ENCODE measurements at places on chromosomes 7 and 10.

- no peak for DNase-seq
Measured at GRCh38 chr10:69842882-69843281, 41.2 kb downstream of the COL13A1 start.

DNA sequence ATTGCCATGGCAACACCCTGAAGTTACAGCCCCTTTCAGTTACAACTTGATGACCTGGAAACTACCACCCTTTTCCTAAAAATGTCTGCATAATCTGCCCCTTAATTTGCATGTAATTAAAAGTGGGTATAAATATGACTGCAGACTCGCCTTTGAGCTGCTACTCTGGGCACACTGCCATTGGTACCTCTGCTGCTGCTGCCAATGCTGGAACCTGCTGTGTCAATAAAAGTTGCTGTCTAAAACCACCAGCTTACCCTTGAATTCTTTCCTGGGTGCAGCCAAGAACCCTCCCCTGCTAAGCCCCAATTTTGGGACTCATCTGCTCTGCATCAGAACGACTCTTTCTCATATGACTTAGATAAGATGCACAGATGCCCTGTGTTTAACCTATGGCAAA lies 10.2 kb upstream of the FRA10AC1 start:
- no peak for DNase-seq

DNA sequence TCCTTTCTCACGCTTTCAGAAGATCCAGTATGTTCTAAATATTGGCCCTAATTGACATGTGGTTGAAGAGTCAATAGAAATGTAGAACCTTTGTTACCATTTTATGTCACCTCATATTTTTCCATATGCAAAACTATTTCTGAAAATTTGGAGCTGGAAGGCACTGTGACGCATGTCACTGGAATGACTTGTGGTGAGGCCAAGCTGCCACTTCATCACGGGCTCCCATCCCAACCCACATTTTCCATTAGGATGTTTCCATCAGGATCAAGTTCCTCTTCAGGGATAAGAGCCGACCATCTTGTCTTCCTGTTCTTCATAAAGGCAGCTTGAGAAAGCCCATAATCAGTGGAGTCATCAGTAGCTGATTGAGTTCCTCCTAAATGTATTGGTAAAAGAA lies 1241.7 kb downstream of the GATA3 start:
- no peak for DNase-seq

DNA sequence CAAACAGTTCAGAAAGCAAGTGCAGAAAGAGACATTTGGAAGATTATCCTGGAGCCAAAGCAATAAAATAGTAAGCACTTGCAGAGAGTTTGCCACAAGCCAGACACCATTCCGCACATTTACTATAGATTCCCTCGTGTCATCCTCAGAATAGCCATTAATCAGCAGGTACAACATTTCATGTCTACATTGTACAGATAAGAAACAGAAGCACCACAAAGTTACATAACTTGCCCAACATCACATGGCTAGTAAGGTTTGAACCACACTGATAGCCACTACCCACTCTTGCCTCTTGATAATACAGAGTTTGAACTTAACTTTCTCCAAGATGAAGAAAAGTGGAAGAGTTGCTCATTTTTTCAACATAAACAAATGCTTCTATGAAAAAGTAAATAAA lies 40.6 kb upstream of the GHITM start:
- no peak for DNase-seq

DNA sequence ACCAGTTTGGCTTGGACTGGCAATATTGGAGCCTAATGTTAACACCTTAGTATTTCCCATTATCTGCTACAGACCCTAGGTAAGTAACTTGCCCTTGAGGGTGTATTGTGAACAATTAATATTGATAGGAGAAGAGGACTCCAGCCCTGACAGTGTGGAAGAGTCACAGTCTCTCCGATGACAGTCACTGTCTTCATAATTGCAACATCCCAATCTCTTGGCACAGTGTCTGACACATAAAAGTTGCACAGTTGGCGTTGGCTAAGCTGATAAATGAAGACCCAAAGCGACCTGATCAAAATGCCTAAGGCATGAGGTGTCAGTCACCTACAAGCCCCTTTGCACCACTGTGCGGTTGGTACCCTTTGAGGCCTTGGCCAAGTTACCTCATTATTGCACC lies 154.7 kb upstream of the AOAH start:
- no peak for DNase-seq

DNA sequence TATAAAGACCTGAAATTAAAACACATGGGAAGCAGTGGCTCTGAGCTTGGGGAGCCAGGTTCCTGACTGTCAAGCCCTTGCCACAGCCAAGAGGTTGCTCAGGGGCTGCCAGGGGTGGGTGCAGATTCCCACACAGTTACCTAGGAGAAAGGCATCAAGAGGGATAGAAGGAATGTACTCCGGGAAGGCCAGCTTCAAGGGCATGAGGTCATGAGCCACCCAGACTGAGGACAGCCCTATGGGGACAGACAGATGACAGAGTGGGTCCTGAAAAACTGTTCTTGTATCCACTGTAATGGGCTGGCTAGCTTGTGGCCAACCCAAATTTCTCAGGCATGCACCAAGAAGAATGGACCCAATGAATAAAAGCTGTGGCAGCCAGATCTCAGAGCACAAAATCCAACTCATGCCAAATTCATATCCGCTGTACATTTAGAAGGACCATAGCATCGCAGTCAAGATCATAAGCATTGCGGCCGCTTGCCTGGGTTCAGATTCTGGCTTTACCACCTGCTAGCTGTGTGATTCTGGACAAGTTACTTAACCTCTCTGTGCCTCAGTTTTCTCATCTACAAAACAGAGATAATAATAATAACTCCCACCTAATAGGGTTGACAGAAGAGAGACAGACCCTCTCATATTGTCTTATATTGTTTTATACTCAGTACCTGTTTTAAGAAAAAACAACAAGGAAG lies 44.9 kb upstream of the KCNMA1 start:
- DNase-seq, result no peak

- no peak for DNase-seq
Measured at GRCh38 chr7:37109016-37109683, 339.5 kb downstream of the ELMO1 start.

- no peak for DNase-seq
Measured at GRCh38 chr7:139367438-139368155, 7.9 kb downstream of the LUC7L2 start.

GRCh38 chr10:19194866-19195265 lies 146.3 kb downstream of the MALRD1 start:
- no peak for DNase-seq

DNA sequence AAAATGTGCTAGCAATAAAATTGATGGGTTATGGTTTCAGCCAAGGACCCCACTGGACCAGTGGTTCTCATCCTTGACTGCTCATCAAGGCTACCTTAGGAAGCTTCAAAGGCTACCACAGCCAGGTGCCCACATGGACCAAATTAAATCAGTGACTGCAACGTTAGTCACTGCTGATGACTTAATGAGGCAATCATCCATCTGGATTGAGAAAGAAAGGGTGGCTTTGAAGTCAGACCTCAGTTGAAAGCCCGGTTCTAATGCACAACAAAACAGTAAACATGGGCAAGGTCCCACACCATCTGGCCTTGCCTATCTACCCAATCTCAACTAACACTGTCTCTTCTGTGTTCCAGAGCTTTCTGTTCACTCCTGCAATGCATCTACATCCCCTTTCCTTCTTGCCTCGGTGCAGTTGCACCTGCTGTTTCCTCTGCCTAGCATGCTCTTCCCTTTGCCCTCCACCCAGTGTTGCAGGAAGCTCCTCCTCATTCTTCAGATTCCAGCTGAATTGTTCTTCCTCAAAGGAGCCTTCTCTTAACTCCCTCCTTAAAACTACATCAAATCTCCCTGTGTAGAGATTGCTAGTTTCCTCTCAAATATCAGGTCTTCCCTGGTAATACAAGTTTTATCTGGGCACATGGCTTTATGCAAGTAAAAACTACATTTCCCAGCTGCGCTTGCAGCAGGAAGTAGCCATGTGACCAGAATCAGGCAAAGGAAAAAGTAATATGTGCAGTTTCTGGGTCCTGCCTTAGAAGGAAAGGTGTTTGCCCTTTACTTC lies 10.3 kb upstream of the KCNK18 start:
- DNase-seq, result no peak

- no peak for DNase-seq
Measured at GRCh38 chr10:99917963-99918825, 91.6 kb downstream of the DNMBP start.

- DNase-seq, result no peak
Measured at GRCh38 chr7:45259227-45259596, 101.6 kb downstream of the RAMP3 start.

GRCh38 chr7:156397249-156397648 lies 243.3 kb upstream of the RNF32 start:
- no peak for DNase-seq

- DNase-seq, result no peak
Measured at GRCh38 chr7:116439841-116440549, 59.5 kb upstream of the CAV2 start.

DNA sequence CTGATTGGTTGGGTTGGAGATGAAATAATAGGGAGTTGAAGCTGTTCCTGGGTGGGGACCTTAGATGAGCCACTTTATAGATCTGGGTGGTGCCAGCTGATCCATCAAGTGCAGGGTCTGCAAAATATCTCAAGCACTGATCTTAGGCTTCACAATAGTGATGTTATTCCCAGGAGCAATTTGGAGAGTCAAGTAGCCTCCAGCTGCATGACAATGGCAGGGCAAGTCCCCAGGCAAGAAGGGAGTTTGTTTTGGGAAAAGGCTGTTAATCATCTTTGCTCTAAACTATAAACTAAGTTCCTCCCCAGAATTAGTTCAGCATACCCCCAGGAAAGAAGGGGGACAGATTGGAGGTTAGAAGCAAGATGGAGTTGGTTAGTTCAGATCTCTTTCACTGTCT lies 47.7 kb upstream of the WAPL start:
- no peak for DNase-seq

DNA sequence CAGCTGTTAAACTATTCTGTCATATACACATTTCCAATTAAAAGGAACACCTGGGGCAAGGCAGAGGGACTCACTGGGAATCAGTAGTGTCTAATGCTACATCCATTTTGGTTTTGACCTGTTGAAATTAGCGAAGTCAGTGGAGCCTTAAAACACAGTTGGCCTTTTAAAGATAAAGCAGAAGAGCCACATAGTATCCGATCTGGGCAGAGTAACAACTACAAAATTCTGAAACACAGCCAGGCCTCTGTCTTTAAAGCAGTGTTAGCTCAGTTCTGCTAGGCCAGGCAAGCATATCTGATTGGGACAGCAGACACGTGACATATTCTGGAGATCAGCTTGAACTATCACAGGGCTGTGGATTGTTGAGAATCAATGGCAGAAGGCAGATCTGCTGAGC lies 117.5 kb upstream of the WNT16 start:
- no peak for DNase-seq

DNA sequence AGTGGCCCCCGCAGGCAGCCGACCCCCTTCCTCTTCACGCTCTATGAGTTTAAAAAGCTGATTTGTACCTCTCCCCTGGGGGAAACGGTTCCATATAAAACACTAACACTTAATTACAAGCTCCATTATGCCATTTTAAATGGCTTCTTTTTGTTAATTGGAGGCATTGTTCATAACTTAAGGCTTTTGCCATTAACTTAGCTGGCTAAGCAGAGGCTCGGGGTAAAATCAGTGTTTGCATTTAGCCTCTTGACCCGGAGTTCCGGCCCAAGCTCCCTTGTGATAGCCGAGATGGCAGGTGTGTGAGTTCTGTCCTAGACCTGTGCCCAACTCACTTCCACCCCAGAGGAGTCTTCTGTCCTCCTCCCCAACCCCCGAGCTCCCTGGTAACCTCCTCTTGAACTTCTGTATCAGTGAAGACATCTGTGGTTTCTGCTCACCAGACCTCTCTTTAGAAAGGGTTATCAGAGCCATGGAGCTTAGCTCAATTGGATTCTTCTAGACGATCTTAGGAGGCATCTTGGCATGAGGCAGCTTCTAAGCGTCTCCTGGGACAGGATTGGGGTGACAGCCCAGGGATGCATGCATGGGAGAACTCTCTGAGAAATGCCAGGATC lies 34.2 kb upstream of the SH2B2 start:
- no peak for DNase-seq

DNA sequence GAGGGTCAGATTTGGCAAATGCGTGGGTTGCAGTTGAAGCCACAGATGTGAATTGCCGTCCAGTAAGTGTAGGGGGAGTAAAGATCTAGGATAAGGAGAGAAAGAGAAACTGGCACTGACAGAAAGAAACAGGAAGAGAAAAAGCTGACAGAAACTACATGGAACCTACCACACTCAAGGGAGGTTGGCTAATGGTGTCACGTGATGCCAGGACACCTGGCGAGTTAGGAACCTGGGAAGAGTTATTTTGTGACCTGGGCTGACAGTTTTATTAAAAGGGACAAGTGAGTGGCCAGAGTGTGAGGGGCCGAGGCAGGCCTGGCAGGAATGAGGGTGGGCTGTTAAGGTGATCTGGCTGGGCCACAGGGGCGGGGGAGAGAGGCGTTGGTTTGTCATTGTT lies 188.7 kb downstream of the ADARB2 start:
- DNase-seq, result no peak

DNA sequence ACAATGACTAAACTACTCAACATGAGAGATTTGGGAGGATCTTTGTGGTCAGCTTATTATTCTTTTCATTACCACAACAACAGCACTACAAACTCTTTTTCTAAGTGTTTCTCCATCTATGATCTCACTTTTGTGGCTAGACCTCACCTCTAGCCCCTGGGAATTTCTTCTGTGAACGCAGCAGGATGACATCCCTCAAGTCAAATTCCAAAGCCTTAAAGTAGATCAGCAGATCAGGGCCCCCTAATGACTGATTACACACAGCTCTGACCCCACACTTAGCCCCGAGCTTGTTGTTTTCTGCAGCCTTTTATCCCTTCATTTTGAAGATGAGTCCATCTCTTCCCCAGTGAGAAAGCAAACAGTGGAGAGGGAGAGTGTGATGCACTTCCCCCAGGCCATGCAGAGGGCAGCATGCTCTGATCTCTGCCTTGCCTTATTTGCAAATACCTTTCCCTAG lies 27.3 kb downstream of the TFAM start:
- no peak for DNase-seq

DNA sequence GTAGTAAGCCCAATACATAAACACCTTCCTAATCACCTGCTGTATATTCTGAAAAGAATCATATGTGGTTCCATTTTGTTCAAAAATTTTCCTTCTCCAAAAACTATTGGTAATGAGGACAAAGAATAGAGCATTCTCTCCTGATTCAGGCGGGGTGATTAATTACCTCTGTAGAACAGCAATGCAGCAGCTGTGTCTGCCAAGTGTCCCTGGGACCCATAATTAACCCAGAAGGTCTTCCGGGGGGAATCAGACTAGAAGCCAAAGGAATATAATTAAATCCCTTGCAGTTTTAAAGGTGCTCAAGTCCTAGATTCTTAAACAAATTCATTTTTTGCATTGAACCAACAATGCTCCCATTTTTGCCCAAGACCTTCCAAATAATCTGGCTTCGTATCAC lies 60.3 kb upstream of the ABLIM1 start:
- no peak for DNase-seq

GRCh38 chr7:44105832-44106231 lies 1.7 kb downstream of the AEBP1 start:
- no peak for DNase-seq

- peak; percentile 63 for DNase-seq
Measured at GRCh38 chr7:102834999-102835398, 77.8 kb upstream of the LRRC17 start.

- no peak for DNase-seq
Measured at GRCh38 chr10:85927952-85928665, 438.5 kb downstream of the GRID1 start.

Measured in T-helper 2 cell treated with Interferon-gamma antibody and Interleukin-4, amounts not matched to agents 5 μg/mL and 100 μg/mL, for 36 hours (primary cell).